ENCODE measurements at places on chromosomes 7 and 10.

GRCh38 chr7:155852426-155853301 is 40.4 kb upstream of the SHH start:
- DNase-seq, result no peak

DNA sequence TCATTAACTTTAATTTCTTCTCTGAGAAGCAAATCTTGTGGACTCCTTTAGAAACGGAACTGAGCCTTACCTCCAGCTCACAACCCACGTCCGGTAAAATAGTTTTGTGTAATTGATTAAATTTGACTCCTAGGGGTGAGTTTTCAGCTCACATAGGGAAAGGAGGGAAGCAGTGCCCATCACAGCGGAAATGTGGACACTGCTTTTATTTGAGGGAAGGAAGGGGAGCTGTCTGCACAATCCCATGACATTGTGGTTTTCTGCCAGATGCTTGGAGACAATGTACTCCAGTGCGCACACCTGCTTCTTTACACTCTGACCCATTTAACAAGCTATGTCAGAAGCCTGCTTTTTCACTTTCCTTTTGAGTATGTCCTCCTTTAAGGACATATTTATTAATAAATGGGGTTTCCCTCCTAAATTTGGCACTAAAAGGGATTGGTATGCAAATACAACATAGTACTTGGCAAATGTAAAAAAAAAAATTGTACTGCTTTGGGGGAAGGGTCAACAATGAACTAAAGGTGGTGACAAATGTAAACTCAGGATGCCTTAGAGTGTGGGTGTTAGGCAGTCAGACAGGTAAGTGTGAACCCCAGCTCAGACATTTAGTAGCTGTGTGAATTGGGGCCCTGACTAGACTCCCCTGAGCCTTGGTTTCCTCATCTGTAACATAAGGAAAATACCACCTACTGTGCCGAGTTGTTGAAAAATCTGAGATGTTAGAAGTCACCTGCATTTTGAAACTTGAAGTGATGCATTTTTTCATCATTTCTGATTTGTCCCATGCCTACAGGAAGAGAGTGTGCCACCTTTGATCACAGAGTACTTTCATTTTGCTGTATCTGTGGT is 90.2 kb upstream of the KLF6 start:
- DNase-seq, result no peak

- DNase-seq, result no peak
These were observed 656.5 kb downstream of the SDK1 start for GRCh38 chr7:3957472-3958108.

- peak; percentile 89 for DNase-seq
These were observed 336.3 kb upstream of the MAGI2 start for GRCh38 chr7:79789584-79790345.

GRCh38 chr10:48838834-48839233 is 100.8 kb downstream of the LRRC18 start:
- no peak for DNase-seq

- DNase-seq, result peak; percentile 30
These were observed 129.0 kb downstream of the MARCHF5 start for GRCh38 chr10:92419740-92420545.

DNA sequence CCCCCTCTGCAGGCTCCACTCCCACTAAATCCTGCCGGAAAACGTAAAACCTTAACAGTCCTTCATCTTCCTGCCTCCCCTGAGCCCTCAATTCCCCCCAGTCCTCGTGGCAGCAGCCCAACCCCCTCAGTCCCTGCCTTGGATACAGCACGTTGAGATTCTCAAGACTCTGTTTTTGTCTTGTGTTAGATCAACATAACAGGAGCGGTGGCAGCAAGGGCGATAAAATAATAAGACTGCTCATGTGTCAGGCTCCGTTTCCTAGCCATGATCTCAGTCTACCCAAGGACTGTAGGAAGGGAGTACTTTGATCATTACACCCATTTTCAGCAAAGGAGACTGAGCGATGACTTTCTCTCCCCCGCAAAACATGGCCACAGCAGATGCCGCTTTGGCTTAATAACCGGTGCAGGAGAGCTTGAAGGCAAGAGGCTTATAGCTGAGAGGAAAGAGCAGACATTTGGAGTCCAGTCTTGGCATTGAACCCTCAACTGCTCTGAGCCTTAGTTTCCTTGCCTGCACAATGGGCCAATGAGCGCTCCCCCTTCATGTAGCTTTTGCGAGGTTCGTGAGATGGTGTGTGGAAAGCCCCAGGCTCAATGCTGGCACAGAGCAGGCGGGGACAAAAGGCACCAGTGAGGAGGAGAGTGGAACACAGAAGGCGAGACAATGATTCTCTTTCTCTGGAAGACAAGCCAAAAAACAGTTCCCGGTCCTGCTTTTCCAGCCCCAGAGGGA is 42.1 kb upstream of the PCBD1 start:
- no peak for DNase-seq

- no peak for DNase-seq
These were observed 43.1 kb upstream of the SEC61G start for GRCh38 chr7:54802114-54802513.

DNA sequence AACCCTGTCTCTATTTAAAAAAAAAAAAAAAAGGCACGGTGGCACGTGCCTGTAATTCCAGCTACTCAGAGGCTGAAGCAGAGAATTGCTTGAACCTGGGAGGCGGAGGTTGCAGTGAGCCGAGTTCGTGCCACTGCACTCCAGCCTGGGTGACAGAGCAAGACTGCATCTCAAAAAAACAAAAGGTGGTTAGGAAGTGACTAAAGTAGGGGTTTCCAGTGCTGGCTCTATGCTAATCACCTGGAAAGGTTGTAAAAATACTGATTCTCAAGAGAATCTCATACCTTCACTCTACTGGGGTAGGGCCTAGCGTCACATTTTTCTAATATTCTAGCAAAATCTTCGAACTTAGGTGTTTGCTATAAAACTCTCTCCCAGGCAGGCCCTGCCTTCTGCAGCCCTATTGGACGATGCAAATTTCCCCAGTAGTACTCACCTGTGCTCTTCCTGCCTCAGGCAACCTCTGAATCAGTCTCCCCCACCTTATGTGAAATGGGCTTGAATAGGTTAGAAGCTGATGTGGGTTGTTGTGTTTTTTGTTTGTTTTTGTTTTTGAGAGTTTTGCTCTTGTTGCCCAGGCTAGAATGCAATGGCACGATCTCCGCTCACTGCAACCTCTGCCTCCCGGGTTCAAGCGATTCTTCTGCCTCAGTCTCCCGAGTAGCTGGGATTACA is 3.5 kb downstream of the ZP3 start:
- DNase-seq, result no peak

DNA sequence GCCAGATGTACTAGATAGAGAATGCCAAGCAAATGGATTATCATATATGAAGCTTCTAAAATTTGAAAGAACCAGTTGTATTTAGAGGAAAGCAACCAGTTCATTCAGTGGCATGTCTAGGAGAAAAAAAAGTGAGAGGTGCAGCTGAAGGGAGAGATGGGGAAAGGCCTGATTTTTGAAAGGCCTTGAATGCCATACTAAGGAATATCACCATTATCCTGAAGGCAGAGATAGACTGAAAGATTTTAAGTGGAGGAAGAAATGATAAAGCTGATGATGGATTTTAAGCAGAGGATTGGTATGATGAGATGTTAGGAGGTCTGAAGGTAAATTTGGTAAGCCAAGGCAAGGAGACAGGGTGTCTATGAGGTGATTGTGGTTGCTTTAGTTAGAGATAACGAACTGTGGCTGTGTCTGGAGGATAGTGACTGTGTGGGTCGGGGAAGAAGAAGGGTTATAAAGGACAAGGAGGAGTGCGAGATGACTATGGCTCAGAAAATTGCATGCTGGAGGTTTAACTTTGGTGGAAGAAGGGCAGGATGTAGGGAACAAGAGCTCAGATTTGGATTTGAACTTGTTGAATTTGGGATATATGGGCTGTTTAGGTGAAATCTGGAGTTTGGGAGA is 330.8 kb downstream of the EXOC4 start:
- no peak for DNase-seq

DNA sequence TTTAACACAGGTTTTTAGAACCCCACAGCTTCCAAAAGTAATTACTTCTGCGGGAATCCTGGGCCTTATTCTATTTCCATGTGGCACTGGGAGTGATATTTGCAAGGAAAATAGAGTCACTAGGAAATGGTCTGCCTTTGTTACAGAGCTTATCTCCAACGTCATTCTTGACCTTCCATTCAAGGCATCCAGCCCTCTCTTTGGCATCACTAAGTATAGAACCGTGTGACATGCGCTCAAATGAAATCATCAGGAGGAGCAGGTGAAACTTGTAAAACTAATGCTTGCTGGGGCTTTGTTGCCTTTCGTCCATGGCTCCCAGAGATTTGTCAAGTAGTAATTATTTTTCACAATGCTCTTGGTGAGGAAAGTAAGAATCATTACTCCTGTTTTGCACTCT is 73.4 kb downstream of the PAPSS2 start:
- DNase-seq, result no peak

GRCh38 chr7:22182149-22182548 is 174.8 kb downstream of the RAPGEF5 start:
- DNase-seq, result no peak

DNA sequence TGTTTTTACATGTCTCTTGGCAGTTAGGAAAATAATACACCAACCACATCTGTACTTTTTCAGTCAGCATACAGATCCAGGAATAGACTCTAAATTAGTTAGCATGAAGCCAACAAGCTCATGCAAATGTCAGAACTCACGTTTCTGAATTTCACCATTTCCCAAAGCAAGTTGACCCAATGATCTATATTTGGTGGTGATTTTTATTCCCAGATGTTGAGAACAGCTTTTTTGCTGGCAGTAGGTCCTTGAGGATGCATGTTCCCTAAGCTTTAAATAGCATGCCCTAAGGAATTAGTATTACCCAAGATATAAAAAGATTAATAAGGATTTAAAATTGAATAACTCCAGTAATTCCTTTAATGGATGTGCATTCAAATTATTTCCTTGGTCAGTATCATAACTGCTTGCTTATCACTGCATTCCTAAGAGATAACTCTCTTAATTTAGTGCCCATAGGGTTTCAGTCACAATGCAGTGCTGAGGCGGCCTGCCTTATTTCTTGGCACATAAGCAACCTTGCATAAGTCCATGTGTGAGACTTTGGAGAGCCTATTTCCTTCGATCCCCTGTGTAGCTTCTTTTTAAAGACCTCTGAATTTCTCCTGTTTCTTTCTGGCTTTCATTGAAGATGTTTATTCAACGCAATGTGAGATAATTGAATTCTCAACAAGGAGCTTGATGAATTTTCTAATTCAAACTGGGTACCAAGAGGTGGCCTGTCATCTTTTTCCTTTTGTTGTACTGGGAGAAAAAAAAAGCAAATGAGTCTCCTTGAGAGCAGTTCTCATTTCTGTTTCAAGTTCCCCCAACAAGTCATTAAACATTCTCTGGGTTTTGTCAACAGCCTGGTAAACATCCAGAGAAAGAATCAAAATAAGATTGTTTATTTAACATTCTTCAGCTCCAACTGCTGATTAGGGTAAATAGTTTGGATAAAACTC is 135.3 kb upstream of the MEOX2 start:
- peak; percentile 81 for DNase-seq

GRCh38 chr7:140049339-140050024 is 13.3 kb downstream of the PARP12 start:
- DNase-seq, result peak; percentile 57

GRCh38 chr10:78377356-78377755 is 343.7 kb downstream of the RPS24 start:
- DNase-seq, result peak; percentile 8

- DNase-seq, result peak; percentile 68
These were observed 5.8 kb upstream of the GGCT start for GRCh38 chr7:30510124-30511075.

- DNase-seq, result no peak
These were observed 431.6 kb upstream of the GALNT17 start for GRCh38 chr7:70700055-70700940.

GRCh38 chr7:139118805-139119485 is 9.4 kb upstream of the ZC3HAV1 start:
- DNase-seq, result peak; percentile 14

- DNase-seq, result peak; percentile 81
These were observed 87.6 kb upstream of the IL6 start for GRCh38 chr7:22639396-22639795.

- DNase-seq, result no peak
These were observed 782.1 kb upstream of the LRRN3 start for GRCh38 chr7:110308791-110309190.

DNA sequence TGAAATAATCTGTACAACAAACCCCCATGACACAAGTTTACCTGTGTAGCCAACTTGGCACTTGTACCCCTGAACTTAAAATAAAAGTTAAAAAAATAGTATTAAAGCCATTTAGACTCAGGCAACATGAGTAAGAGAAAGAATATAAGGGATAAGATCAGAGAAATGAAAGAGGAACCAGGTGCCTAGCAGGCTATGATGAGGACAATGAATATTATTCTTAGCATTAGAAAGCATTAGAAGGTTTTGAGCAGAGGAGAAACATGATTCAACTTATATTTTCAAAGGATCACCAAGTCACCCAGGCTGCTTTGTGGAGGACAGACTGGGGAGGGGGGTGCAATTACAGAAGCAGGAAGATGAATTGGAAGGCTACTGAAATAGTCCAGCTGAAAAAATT is 48.1 kb upstream of the TES start:
- no peak for DNase-seq

DNA sequence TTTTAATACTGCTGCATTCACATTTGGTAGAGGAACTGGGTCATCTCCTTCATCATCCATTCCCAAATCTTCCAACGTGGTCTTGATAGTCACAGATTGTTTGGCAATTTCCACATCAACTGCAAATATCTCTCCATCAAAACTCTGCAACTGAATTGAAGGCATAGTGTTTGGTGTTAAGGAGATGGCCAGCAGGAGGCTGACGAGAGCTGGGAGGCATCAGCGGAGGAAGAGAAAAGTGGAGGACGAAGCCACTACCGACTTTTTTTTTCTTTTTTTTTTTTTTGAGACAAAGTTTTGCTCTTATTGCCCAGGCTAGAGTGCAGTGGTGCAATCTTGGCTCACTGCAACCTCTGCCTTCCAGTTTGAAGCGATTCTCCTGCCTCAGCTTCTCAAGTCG is 205.0 kb upstream of the KCTD7 start:
- no peak for DNase-seq

- no peak for DNase-seq
These were observed 138.5 kb downstream of the PLXNA4 start for GRCh38 chr7:132437730-132438129.

- DNase-seq, result no peak
These were observed 10.9 kb upstream of the DUSP5 start for GRCh38 chr10:110486680-110487410.

DNA sequence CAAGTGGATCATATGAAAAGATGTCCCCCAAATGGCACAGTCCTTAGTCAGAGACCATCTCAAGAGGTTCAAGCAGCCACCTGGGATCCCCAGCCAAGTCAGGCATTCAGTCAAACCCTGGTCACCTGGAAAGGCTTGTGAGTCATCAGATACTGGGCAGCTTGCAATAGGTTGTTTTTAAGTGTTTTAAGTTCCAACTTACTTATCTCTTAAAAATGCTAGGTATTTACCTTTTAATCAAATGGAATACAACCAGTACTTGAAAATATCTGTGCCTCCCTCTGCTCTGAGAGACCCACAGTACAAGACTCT is 262.2 kb downstream of the WDR11 start:
- DNase-seq, result no peak

GRCh38 chr7:77858278-77858677 is 59.7 kb downstream of the PHTF2 start:
- DNase-seq, result no peak

GRCh38 chr7:107332488-107333269 is 137.2 kb upstream of the GPR22 start:
- no peak for DNase-seq
